Upper lobe of right lung (tissue), 1 donor: ENCODE measurements at places on chromosomes 3 and 15. TPM values are rescaled to one million over a fixed set of nuclear protein-coding genes. Genes with fewer than 3 reads are reported as not detected.
A peak's percentile ranks its signal among the peaks of the same experiment; 100 is the strongest.

- H3K4me1 ChIP-seq: peaks cover 2% of the 10 kb centered on the region
- H3K27me3 ChIP-seq: no peaks in the 10 kb centered on the region
- H3K27ac ChIP-seq: no peak overlapping the region
- DNase-seq: no peak
- H3K4me3 ChIP-seq: no peak overlapping the region
These were observed 59.9 kb upstream of the MCF2L2 start for GRCh38 chr3:183488343-183488742.

DNA sequence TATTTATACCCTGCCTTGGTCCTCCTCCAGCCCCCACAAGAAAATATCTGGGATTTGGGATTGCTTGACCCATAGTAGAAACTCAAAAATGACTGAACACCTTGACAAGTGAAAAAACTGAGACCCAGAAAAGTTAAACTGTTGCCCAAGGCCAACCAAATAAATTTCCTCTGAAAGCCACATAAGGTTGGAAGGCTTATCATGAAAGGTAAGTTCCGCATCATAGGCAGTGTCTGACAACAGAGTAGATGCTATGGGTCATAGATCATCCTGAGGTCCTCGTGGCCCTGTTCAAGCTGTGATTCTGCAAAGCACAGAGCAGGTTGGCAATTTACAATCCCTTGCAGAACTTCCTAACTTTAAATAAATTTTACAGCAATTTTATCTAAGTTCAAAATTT is 140.8 kb upstream of the TSC22D2 start:
- H3K27me3 ChIP-seq: no peaks in the 10 kb centered on the region
- no peak overlapping the region for H3K27ac ChIP-seq
- DNase-seq: no peak
- no peaks in the 10 kb centered on the region for H3K36me3 ChIP-seq
- no peak overlapping the region for H3K4me3 ChIP-seq

DNA sequence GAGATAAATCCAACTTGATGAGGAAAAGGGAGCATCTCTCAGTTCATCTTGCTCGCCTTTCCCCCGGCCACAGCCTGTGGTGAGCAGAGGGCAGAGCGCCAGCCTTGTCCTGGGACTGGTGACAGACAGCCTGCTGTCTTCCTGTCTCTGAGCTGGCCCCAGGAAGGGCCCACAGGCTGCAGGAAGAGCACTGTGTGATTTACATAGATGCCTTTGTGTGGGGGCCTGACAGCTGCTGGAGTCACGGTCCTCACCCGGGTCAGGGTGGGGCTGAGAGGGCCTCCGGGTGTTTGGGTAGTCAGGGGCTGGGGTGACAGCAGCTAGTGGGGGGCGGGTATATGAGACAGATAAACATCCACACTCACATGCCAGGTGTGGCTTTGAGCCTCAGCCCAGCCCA is 29.3 kb downstream of the PLA2G4D start:
- H3K4me1 ChIP-seq: no peaks in the 10 kb centered on the region
- H3K27me3 ChIP-seq: no peaks in the 10 kb centered on the region
- DNase-seq: no peak
- no peaks in the 10 kb centered on the region for H3K36me3 ChIP-seq
- no peak overlapping the region for H3K27ac ChIP-seq
- no peak overlapping the region for H3K4me3 ChIP-seq

- peak; percentile 83 for DNase-seq
- H3K27ac ChIP-seq: no peak overlapping the region
- H3K36me3 ChIP-seq: no peaks in the 10 kb centered on the region
- no peaks in the 10 kb centered on the region for H3K27me3 ChIP-seq
- no peak overlapping the region for H3K4me3 ChIP-seq
These were observed 70.3 kb upstream of the PPP2R3A start for GRCh38 chr3:135895106-135895733.

- no peaks in the 10 kb centered on the region for H3K4me1 ChIP-seq
- no peak overlapping the region for H3K4me3 ChIP-seq
- no peak for DNase-seq
- no peak overlapping the region for H3K27ac ChIP-seq
These were observed 153.3 kb downstream of the USP13 start for GRCh38 chr3:179806177-179806576.

GRCh38 chr3:126835472-126836219 is 131.6 kb downstream of the CHCHD6 start:
- DNase-seq: no peak
- no peaks in the 10 kb centered on the region for H3K36me3 ChIP-seq
- no peaks in the 10 kb centered on the region for H3K4me1 ChIP-seq

GRCh38 chr15:98669638-98670037 is 21.3 kb downstream of the IGF1R start:
- no peaks in the 10 kb centered on the region for H3K27me3 ChIP-seq
- no peaks in the 10 kb centered on the region for H3K36me3 ChIP-seq
- no peak for DNase-seq
- H3K4me3 ChIP-seq: no peak overlapping the region

- no peak overlapping the region for H3K27ac ChIP-seq
- H3K4me3 ChIP-seq: no peak overlapping the region
- no peaks in the 10 kb centered on the region for H3K27me3 ChIP-seq
- no peaks in the 10 kb centered on the region for H3K36me3 ChIP-seq
These were observed 12.5 kb downstream of the PLOD2 start for GRCh38 chr3:146148468-146148931.

- H3K4me3 ChIP-seq: no peak overlapping the region
- no peak for DNase-seq
- H3K4me1 ChIP-seq: no peaks in the 10 kb centered on the region
- no peak overlapping the region for H3K27ac ChIP-seq
These were observed 173.7 kb upstream of the CRBN start for GRCh38 chr3:3353153-3353552.

DLEC1 gene
- 2.7 TPM for total RNA-seq

GRCh38 chr3:119206611-119207511 is 33.5 kb downstream of the UPK1B start:
- H3K4me1 ChIP-seq: no peaks in the 10 kb centered on the region
- no peak overlapping the region for H3K4me3 ChIP-seq
- DNase-seq: no peak
- H3K36me3 ChIP-seq: peaks cover 21% of the 10 kb centered on the region
- H3K27ac ChIP-seq: no peak overlapping the region

DNA sequence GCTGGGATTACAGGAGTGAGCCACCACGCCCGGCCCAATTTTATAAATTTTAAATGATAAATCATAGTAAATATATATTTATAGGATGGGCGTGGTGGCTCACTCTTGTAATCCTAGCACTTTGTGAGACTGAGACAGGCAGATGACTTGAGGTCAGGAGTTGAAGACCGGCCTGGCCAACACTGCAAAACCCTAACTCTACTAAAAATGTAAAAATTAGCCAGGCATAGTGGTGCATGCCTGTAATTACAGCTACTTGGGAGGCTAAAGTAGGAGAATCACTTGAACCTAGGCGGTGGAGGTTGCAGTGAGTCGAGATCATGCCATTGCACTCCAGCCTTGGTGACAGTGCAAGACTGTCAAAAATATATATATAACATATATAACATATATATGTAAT is 26.4 kb downstream of the MFN1 start:
- no peak overlapping the region for H3K27ac ChIP-seq
- H3K4me3 ChIP-seq: no peak overlapping the region
- H3K27me3 ChIP-seq: no peaks in the 10 kb centered on the region

GRCh38 chr3:30437171-30437601 is 169.2 kb upstream of the TGFBR2 start:
- no peak overlapping the region for H3K4me3 ChIP-seq
- H3K27me3 ChIP-seq: no peaks in the 10 kb centered on the region
- DNase-seq: peak; percentile 43
- no peaks in the 10 kb centered on the region for H3K36me3 ChIP-seq

DNA sequence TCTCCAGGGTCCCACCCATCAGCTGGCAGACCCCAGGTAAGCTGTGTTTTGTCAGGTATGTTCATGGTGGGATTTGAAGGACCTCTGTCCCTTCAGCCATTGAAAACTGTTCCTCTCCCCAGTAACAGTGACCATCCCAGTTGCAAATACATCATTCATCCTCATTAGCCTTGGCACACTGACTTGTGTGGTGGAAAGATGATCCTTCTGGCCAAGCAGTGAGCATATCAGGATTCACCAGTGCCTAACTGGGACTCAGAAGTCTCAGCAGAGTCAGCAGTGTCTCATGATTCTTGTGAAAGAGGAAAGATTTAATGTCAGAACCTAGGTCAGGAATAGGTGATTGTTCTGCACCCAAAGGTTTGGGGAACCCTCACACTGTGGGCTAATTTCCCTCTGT is 90.2 kb downstream of the DNAJB8 start:
- no peak overlapping the region for H3K4me3 ChIP-seq
- no peak overlapping the region for H3K27ac ChIP-seq
- peaks cover 13% of the 10 kb centered on the region for H3K4me1 ChIP-seq
- H3K36me3 ChIP-seq: peaks cover 4% of the 10 kb centered on the region

RASL12 gene
- 20.2 TPM for total RNA-seq

GRCh38 chr3:37652851-37653250 is 208.8 kb upstream of the CTDSPL start:
- H3K27me3 ChIP-seq: no peaks in the 10 kb centered on the region
- no peak for DNase-seq
- H3K4me1 ChIP-seq: no peaks in the 10 kb centered on the region
- no peaks in the 10 kb centered on the region for H3K36me3 ChIP-seq
- no peak overlapping the region for H3K27ac ChIP-seq

DNA sequence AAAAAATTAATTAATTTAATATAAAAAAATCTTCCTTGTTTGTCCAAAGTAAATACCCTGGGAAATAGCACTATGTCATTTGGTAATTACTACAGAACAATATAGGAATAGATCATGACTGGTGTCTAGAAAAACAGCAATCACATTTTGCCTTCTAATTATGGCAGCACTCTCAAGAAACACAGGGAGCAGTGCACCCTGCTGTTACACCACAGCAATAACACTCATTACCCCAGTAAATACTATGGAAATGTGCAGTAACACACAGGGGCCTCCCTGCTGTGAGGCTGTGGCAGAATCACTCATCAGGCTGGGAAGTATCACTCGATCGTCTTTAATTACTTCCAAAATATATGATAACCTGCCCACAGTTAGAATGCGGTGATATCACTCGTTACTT is 646.0 kb downstream of the TUSC7 start:
- no peak overlapping the region for H3K4me3 ChIP-seq
- H3K4me1 ChIP-seq: no peaks in the 10 kb centered on the region
- no peaks in the 10 kb centered on the region for H3K36me3 ChIP-seq
- DNase-seq: no peak
